T-helper 17 cell (primary cell): ENCODE measurements at places on chromosomes 3 and 15. TPM values are rescaled to one million over a fixed set of nuclear protein-coding genes. Genes with fewer than 3 reads are reported as not detected.
A peak's percentile ranks its signal among the peaks of the same experiment; 100 is the strongest.

Gene RTP3
- not detected for total RNA-seq

Gene MFGE8
- total RNA-seq, result 77.8 TPM

Gene CPA3
- 0.57 TPM for total RNA-seq

Gene CHRNB4
- total RNA-seq, result not detected

GRCh38 chr15:55992769-55993110 is 672 bp downstream of the NEDD4 start:
- peaks cover 12% of the 10 kb centered on the region for H3K27me3 ChIP-seq
- no peak for DNase-seq
- H3K36me3 ChIP-seq, result no peaks in the 10 kb centered on the region
- H3K4me1 ChIP-seq, result peaks cover 13% of the 10 kb centered on the region
- peak overlapping the region; percentile 45 for H3K27ac ChIP-seq

DNA sequence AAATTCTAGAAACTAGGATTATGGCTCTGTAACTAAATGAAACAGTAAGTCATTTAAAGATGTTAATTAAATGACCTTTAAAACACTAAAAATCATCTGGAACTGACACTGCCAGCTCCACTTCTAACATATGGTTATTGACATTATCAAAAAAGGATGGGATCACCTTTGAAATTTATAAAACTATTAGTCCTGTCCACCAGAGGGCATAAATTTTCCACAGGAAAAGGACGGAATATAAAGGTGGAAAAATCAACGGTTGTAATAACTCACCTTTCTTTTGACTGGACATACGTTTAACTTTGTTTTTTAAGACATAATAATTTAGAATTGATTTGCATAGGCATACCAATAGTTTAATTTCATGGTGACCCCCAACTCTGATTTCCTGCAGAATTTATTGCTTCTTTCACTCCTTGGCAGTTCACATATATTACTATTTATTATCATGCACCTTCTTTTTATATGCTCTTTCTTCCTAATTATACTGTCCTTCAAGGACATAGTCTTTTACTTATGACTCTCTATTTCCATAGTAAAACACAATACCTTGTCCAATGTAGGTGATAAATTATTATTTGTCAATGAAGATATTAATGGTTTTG is 345.7 kb downstream of the CADM2 start:
- H3K4me3 ChIP-seq, result no peak overlapping the region
- H3K27me3 ChIP-seq, result no peaks in the 10 kb centered on the region
- H3K4me1 ChIP-seq, result no peaks in the 10 kb centered on the region
- H3K27ac ChIP-seq, result no peak overlapping the region
- H3K36me3 ChIP-seq, result no peaks in the 10 kb centered on the region

GRCh38 chr3:76550522-76551201 is 489.2 kb upstream of the ROBO2 start:
- no peak overlapping the region for H3K4me3 ChIP-seq
- H3K27me3 ChIP-seq, result no peaks in the 10 kb centered on the region
- no peak for DNase-seq
- no peaks in the 10 kb centered on the region for H3K36me3 ChIP-seq

- no peak overlapping the region for H3K4me3 ChIP-seq
- no peak for DNase-seq
- peaks cover 4% of the 10 kb centered on the region for H3K27me3 ChIP-seq
- H3K36me3 ChIP-seq, result peaks cover 2% of the 10 kb centered on the region
- peak overlapping the region; percentile 53 for H3K27ac ChIP-seq
Observed at GRCh38 chr3:106425916-106426315, 557.1 kb upstream of the CBLB start.

DNA sequence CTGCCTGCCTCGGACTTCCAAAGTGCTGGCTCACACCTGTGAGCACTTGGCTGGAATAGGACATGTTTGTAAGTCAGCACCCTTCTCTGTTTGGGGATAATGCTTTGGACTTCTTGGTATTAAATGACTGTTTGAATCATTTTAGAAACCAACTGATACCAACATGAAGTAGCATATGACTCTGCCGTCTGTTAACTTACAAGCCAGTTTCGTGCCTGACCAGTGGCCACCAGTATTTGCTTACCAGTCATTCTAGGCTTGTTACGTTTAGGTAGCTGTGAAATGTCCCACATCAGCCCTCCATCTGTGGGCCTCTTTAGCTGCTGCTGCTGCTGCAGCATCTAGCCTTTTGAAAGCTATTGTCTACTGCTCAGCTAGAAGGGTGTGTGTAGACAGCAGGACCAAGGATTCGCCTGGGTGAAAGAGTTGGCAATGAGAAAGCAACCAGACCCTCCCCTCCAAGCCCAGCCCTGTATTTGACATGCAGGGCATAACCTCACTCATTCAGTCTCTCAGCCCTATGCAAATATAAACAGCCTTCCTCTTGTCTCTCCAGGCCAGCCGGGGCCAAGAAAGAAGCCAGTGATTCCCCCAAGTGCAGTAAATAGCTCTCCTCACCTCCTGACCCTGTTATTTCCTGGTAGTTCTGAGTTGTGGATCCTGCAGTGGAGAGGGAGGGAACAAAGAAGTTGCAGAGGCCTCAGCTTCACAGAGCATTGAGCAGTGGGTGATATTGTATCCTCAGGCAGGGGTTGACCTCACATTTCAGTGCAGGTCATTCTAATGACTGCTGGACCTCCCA is 51.0 kb downstream of the NKIRAS1 start:
- no peak overlapping the region for H3K4me3 ChIP-seq
- H3K27ac ChIP-seq, result peak overlapping the region; percentile 47
- no peak for DNase-seq

- no peak for DNase-seq
- H3K27me3 ChIP-seq, result peaks cover 36% of the 10 kb centered on the region
- H3K4me1 ChIP-seq, result no peaks in the 10 kb centered on the region
Observed at GRCh38 chr3:179882292-179882691, 154.4 kb downstream of the PEX5L start.

DNA sequence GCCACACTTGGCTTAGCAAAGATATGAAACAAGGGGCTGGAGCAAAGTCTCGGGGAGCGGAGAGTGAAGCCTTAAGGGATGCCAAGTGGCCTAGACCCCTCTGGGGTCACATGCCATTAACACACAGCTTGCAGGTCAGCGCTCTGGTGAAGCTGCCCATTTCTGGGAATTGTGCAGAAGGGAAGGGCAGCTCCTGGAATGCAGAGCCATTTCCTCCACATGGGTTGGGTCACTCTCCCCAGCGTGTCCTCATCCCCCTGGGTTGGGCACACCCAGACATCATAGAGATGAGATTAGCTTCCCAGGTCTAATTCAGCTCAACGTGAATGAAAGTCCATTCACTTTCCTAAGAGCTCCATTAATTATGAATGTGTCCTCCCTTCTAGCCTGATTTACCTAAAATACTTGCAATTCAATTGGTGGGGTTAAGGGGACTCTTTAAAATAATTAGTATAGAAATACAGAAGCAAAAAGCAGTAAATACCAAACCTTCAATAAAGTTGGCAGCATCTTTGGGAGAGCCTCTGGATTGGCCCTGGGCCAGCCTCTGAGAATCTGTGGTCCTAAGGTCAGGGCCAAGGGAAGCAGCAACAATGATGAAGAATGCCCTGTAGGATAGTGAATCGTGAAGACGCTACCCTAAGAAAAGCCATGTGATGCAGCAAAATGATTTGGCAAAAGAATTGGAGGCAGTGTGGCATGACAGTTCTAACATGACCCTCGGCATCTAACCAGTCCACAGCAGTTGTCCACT is 17.8 kb downstream of the MRAS start:
- peaks cover 3% of the 10 kb centered on the region for H3K4me1 ChIP-seq
- H3K4me3 ChIP-seq, result no peak overlapping the region
- peaks cover 33% of the 10 kb centered on the region for H3K27me3 ChIP-seq
- H3K27ac ChIP-seq, result no peak overlapping the region
- no peak for DNase-seq

- no peak overlapping the region for H3K4me3 ChIP-seq
- no peaks in the 10 kb centered on the region for H3K4me1 ChIP-seq
- no peak overlapping the region for H3K27ac ChIP-seq
- H3K36me3 ChIP-seq, result no peaks in the 10 kb centered on the region
- DNase-seq, result no peak
Observed at GRCh38 chr3:152549263-152549662, 280.5 kb downstream of the MBNL1 start.
